ENCODE measurements at places on chromosomes 11 and 22.

DNA sequence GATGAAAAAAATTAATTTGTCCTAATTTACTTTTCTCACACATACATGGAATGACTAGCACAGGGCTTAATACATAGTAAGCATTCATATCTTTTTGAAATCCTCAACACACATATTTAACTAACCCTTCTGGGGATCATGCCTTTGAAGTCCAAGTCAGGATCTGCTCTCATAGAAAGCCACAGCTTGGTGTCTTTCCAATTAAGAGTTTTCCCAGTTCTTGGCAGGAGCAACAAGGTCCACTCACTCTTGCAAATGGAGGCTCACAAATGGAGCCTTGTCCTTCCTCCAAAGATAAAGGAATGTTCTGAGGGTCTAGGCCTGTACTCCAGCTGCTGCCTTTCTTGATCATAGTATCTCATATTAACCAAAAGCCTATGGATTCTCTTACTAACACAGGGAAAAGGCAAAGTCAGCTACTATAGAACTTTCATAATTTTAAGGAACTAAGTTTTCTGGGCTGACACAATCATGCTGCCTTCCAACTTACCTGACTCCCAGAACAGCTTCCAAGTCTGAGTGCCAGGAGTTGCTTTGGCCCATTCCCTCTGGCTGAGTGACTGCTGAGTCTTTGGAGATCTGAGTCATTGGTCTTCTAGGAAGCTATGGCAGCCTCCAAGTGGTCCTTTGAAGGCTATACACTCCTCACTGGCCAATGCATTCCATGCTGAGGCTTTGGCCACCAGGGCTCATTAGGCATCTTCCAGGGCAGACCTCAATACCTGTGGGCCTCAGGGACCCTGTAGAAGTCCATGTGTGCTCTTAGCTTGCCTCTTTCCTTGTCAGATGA lies 25.8 kb upstream of the NUCB2 start:
- no peak for DNase-seq

DNA sequence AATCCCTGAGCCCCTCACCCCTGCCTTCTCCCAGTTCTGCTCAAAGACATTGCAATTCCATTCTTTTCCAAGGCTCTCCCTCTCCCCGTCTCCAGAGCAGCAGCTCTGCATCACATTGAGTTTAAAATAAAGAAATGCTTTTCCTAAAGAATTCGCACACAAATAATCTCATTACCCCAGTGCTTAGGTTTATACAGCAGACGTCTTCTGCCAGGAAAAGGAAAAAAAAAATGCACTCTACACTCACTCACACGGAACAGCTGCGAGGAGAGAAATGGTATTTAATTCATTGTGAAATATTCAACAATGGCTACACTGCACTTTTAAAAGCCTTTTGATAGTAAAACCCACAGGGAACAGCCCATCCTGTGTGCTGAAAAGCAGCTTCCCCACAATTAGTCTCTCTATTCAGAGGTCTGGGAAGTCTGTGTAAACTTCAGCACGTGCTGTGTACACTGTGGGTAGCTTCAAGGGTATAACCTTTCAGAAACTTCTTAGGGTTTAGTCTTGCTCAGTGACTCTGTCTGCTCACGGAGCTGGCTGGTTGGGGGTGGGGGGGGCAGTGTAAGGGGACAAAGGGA lies 42.8 kb downstream of the ETS1 start:
- DNase-seq: no peak

DNA sequence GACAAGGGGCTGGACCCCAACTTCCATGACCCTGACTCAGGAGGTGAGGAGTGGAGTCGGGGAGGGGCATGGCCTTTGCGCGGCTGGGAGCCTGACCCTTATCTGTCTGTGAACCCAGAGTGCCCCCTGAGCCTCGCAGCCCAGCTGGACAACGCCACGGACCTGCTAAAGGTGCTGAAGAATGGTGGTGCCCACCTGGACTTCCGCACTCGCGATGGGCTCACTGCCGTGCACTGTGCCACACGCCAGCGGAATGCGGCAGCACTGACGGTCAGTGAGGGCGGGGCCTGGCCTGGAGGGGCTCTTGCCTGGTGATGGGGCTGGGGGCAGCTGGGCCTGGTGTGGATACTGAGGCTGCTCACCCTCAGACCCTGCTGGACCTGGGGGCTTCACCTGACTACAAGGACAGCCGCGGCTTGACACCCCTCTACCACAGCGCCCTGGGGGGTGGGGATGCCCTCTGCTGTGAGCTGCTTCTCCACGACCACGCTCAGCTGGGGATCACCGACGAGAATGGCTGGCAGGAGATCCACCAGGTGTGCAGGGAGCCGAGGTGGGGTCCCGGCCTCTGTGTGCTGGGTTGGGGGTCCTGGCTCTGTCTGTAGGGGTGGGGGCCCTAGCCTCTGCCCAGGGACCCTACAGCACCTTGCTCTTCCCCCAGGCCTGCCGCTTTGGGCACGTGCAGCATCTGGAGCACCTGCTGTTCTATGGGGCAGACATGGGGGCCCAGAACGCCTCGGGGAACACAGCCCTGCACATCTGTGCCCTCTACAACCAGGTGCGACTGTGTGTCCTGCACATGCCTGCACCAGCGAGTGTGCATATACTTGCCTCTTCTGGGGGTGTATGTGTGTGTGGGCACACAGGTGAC lies 6.3 kb downstream of the SHANK3 start:
- DNase-seq: no peak

GRCh38 chr11:45665206-45665932 lies at the start of gene CHST1:
CHST1 (minus strand) TSS chr11:45665622; CDS start chr11:45650923, 14,699 bp downstream.
- no peak for DNase-seq

DNA sequence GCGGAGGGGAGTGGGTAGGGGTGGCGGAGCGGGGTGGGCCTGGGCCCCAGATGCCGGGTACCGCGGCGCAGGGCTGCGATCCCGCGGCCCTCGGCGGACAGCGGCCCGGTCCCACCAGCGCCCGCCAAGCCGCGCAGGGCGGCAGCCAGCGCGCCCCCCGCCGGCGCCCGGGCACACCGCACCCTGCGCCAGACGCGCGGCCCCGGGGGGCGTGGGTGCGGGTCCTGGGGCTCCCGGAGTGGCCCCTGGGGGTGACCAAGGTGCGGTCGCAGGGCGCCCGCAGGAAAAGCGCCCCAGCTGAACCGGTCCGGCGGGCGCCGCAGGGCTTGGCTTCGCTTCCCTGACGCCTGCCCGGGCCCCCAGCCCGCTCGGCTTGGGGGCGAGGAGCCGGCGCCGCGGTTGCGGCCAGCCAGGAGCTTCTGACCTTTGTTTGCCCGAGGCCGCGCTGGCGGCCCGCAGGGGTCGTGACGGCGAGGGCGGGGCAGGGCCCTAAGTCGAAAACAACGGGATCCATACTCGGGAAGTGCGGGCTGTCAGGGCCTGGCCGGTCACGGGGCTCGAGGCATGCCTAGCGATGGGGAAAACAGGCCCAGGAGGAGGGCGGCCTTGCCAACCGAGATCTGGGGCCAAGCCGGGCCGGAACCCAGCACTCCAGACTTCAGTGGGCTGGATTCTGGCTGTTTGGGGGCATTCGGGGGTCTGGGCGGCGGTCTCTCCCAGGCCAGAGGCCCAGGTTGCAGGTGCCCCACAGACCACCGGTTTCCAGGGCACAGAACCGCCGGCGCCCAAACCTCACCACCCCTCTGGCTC lies 581 bp upstream of the AP5B1 start:
- no peak for DNase-seq

DNA sequence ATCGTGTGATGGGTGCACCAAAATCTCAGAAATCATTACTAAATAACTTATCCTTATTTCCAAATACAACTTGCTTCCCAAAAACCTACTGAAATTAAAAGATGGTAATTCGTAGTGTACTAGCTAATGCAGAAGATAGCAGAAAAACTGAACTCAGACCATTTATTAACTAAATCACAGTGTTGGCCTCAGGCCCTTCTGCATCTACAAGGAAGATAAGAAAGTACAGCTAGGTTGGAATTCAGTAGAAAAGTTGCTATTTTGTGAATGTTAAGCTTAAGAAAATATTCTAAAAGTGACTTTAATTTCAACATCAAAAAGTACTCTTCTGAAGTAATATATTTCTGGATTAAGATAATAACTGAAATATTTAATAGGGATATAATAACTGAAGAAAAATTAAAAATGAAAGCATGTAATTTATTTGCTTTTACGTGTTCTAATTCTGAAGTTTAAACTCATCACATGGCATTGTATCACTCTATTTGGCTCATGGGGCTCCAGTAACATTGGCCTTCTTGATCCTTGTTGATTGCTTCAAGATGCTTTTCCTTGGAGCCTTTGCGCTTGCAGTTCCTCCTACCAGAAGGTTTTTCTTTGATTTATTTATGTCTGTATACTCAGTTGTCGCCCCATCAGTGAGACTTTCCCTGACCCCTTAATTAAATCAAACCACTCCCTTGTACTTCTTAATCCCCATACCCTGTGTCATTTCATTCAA lies 847.9 kb upstream of the ANO3 start:
- DNase-seq: no peak

DNA sequence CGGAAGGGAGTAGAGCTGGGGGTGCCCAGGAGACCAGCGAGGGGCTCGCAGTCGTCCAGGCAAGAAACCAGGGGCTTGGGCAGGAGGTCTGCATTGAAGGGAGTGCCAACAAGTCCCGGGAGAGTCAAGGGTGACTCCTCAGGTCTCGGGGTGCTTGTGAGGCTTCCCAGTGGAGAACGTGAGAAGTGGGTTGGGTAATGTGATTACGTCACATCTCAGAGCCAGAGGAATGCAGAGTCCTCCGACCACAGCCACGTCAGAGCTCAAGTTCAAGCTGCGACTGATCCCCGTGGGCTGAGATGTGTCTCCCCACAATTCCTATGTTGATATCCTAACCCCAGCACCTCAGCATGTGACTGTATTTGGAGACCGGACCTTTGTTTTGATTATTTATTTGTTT lies 89.7 kb upstream of the SHANK2 start:
- no peak for DNase-seq

Measured in stimulated activated CD4-positive, alpha-beta T cell treated with anti-CD3 and anti-CD28 coated beads, Interleukin-12 subunit alpha, Interleukin-12 subunit beta, amount 100 ng/mL, for 24 hours (primary cell).